ELF-1 (cell line): ENCODE measurements at places on chromosomes 3 and 15.
A peak's percentile ranks its signal among the peaks of the same experiment; 100 is the strongest.

- no peak for DNase-seq
Measured at GRCh38 chr3:42763021-42763420, 10.0 kb downstream of the CCDC13 start.

DNA sequence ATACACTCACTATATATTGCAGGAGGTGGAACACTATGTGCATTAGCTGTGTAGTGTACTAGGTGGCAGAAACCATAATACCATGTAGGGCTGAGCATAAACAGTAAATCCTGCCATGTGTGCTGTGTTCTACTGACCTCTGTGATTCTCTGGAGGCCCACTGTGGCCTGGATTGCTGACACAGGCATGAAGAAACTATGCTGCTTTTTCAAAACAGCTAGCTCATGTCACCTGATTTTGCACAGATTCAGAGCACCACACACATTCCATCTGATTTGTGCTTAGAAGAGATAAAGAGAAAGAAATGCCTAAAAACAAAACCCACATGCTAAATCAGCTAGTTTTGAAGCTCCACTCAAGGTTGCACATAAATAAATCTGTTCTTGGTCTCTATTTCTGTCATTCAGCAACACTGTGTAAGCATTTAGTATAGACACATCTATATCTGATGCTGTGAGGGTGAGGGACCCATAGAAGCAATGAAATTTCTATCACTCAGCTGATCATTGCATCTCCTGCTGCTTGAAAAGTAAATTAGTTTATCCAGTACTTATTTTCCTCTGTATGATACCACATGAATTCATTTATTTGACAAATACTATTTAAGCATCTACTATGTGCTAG lies 1007.7 kb upstream of the SEMA6D start:
- no peak for DNase-seq

GRCh38 chr3:141192345-141192744 lies 39.3 kb upstream of the PXYLP1 start:
- peak; percentile 98 for DNase-seq

DNA sequence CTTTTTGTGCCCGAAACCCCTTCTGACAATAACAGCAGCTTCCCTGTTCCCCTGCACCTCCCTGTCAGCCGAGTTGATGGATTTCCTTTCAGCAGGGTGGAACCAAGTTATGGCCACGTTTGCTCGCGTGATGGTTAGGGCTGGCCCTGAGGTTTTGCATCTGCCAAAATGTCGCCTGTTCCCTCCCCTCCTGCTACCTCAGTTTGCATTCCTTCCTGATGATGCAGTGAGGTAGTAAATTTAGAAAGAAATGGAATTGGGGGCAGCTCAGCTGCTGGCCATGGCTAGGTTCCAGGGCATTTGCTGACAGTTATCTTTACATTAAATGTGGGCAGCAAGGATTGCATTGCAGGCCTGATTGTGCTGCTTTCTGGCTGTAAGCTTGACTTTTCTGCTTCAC lies 13.2 kb downstream of the LIMD1 start:
- no peak for DNase-seq

GRCh38 chr3:182485301-182485700 lies 308.0 kb upstream of the ATP11B start:
- no peak for DNase-seq

DNA sequence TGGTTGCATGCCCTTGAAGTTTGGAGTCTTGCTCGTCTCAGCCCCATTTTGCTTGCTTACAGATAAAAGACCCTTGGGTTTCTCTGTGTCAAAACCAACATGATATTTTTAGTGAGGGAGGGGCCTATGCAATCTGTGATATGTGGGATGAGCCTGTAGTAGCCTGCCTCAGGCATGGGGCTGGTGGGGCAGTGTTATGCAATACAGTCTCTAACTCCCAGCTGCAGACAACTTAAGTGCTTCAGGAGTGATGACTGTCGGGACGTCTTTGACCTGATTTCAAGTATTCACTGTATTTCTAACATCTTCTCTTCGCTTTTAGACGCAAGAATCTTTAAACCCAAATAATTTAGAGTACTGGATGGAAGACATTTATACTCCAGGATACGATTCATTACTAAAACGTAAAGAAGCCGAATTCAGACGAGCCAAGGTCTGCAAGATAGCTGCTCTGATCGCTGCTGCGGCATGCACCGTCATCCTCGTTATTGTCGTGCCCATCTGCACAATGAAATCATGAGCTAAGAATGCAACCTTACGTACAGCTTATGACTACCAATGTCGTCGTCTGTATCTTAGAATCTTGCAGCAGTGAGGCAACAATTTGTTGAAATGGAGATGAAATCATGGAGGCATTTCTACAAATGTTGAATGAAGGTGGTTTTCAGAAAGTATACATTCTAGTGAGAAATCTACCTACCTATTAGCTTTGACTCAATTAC lies 35.9 kb downstream of the MINAR1 start:
- no peak for DNase-seq

GRCh38 chr3:180492047-180492446 lies 109.9 kb upstream of the TTC14 start:
- no peak for DNase-seq

GRCh38 chr3:69413551-69414207 lies 27.8 kb upstream of the FRMD4B start:
- no peak for DNase-seq

DNA sequence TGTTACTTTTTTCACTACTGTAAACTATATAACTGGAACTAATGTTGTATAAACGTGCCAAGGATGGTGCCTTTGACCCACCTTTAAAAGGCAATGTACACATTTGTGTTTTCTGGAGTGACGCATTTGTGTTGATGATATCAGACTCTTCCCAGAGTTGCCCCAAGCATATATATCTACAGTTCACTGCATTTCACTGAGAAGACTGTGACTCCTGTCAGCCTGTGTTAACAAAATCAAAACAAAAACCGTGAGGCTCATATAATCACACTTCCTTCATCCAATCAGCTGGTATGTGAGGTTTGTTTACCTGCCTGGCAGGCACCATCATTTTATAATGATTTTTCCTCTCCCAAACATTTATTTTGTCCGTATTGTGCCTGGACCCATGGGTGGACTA lies 117.6 kb upstream of the ROBO1 start:
- DNase-seq = no peak

DNA sequence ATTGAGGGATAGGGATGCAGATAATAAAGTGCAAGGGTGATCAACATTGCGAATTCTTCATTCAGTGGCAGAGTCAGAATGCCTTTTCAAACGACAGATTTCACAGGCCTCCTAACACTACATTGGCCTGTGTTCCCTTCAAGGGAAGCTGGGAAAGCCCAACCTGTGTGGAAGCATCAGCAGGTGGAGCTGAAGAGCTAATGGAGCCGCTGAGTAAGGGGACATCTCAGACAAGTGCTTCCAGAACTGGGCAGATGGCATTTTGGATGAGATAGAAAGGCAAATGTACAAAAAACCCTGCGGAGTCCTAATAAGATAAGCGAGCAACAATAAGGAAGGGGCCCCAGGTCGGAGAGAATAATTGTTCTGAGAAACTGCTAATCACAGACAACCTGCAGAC lies 8.5 kb upstream of the SLC24A5 start:
- peak; percentile 64 for DNase-seq

- DNase-seq = no peak
Measured at GRCh38 chr3:42163622-42164244, 72.6 kb downstream of the TRAK1 start.

DNA sequence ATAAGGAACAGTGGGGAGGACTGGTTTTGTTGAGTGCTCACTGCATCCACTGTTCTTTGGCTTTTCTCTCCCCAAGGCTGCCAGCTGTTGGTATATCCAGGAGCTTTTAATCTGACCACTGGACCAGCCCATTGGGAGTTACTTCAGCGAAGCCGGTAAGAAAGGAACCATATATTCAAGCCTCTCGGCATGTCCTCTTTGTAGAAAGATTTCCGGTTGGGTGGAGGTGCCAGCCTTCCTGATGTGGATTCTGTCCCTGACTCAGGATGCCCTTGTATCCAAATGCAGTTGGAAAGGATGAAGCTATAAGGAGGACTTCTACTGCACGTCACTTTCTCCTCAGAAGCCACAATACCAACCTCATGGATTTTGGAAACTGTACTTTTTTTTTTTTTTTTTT lies 14.2 kb downstream of the NIT2 start:
- DNase-seq = no peak

GRCh38 chr3:40875581-40875980 lies 323.7 kb upstream of the CTNNB1 start:
- no peak for DNase-seq

DNA sequence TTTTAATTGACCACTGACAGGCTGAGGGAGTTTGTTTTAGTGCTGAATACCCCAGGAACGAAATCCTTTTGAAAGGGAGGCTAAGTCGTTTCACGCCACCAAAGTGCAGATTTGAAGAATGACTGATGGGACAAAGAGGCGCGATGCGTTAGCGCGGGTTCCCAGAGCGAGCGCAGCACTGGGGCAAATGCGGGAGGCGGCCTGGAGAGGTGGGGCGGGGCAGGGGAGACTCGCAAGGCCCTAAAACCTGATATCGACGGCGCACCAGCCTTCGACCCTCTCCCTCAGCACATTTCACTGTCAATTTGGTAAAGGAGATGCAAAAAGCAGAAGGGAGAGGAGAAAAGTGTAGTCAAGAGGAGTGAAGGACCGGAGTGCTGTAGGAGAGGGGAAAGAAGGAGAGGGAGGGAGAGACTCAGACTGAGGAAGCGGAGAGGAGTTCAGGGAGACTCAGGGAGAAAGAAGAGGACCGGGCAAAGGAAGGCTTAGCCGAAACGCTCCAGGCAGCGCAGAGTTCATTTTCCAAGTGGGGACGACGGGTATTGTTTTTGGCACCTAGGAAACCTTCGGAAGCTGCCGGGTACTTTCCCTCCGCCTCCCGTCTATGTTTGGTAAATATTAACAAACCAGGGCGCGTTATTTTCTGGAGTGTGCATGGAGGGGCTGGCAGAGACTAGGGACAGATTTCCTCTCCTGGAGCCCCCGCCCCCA lies 3.8 kb upstream of the FOXB1 start:
- peak; percentile 62 for DNase-seq

DNA sequence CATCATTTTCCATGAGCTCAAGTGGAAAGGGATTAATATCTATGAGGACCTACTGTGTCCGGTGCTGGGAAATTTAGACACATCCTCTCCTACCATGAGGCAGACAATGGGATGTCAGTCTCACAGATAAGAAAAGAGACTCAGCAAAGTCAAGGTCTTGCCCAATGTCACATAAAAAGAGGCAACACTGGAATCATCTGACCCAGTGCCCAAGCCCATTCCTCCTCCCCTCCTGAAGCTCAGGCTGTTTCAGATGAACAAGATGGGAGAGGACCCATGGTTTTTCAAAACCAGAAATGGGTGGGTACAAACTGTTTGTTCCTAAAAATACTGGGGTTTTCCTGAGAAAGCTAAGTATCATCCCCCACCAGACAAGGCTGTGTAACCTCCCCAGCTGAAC lies 22.2 kb downstream of the POC1A start:
- no peak for DNase-seq

GRCh38 chr3:53287131-53287629 lies 31.4 kb upstream of the TKT start:
- DNase-seq = peak; percentile 83

DNA sequence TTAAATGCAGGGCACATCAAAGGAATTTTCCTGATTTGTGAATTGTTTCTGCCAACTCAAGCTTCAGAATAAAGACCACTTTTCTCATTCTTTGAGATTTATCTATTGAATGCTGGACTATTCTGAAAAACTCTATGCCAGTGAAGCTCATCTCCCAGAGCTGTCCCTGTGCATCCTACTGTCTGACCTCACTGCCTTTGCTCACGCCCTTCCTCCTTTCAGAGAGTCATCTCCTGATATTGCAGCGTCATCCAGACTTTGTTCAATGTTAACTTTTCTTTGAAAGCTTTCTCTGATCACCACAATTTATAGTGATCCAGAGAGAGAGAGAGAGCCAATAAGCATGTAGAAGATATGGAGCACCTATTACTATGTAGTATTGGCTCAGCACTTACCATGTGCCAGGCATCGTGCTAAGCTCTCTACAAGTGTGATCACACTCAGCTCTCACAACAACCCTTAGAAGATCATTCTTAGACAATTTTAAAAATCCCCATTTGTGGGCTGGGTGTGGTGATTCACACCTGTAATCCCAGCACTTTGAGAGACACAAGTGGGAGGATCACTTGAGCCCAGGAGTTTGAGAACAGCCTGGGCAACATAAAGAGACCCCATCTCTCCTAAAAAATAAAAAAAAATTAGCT lies 30.2 kb upstream of the TLE3 start:
- DNase-seq = no peak

- no peak for DNase-seq
Measured at GRCh38 chr3:39346785-39347585, 17.5 kb downstream of the CCR8 start.

GRCh38 chr3:138862531-138862923 lies 27.8 kb upstream of the PIK3CB start:
- peak; percentile 62 for DNase-seq

GRCh38 chr3:190883973-190884832 lies 21.7 kb upstream of the GMNC start:
- peak; percentile 5 for DNase-seq

DNA sequence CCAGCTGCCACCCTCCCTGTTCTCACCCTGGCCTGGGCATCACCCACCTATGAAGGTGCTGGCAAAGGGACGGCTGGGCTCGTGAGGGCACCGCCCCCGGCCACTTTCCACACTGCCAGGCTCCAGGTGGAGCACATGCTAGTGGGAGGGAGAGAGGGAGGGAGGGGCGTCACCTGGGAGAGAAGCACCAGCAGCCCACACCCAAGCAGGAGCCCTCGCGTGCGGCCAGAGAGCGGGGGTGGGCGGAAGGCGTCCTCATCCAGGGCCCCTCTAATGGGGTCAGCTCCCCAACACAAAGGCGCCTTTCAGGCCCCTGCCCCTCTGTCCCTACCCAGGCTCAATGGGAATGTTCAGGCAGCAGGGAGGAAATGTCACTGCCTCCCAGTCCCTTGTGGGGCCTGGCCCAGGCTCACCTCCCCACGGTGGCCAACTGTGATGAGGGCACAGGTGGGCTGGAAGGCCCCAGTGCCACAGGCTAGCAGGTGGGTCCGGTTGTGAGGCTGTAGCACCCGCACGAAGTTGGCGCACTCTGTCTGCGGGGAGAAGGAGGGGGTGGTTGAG lies 3.1 kb downstream of the SEMA3G start:
- DNase-seq = no peak

DNA sequence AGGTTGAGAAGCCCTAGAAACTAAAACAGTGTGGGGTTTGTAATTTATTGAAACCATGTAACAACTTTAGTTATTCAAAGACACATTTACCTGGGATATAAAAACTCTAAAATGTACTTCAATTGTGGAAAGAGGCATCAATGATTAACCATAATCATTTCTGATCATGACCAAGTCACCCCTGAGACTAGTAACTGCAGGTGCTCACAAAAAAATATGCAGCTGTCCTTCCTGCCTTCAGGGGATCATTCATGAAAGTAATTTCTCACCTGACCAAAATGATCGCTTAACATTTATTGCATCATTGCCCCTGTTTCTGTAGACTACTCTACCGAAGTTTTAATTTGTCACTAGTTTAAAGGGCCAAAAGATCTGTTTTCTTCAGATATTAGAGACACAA lies 9.0 kb downstream of the ACP3 start:
- no peak for DNase-seq

GRCh38 chr3:192091831-192092230 lies 630.9 kb downstream of the PYDC2 start:
- no peak for DNase-seq

- no peak for DNase-seq
Measured at GRCh38 chr3:64305731-64306130, 80.5 kb upstream of the PRICKLE2 start.

GRCh38 chr15:79027532-79028410 lies 62.8 kb downstream of the RASGRF1 start:
- DNase-seq = no peak
